Fibroblast of villous mesenchyme (primary cell): ENCODE measurements at places on chromosomes 5 and 9. TPM values are rescaled to one million over a fixed set of nuclear protein-coding genes. Genes with fewer than 3 reads are reported as not detected.

GRCh38 chr9:128992995-128993394 is 35.1 kb downstream of the SH3GLB2 start:
- peak; percentile 23 for DNase-seq

Gene IFNA13
- total RNA-seq: not detected in 2 replicates

DNA sequence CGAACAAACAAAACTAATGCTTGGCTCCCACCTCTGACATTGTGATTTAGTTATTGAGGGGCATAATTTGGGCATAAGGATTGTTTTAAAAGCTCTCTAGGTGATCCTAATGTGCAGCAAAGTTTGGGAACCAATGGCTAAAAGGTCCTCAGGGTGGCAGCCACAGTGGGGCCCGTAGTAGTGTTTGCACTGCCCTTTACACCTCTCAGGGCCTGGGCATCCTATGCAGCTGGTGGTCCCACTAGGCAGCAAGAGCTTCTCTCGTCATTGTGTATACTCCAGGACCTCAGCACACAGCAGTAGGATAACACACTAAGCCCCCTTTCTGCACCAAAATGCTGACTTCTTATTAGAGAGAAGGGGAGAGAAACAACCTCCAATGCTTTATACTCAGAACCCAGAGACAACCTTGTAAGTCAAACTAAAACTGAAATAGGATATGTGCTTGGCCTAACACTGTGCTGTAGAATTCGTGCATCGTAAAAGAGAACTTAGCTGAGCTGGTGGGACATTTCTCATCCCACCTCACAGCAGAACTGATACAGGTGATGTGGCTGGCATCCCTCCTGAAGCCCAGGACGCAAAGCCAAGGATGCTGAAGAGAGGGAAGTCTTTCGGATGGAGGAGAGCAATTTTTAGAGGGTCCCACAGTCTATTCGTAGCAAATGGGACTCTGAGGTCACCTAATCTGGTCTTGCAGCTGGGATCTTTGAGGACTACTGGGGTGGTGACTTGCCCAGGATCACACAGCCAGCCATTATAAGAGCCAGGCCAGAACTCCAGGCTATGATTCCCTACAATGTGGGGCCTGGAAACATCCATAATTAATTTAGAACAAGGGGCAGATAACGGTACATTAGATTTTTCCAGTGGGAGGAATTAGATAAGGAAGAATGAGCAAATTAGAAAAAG is 1.2 kb downstream of the GLRX start:
- no peak for DNase-seq

GRCh38 chr5:154519359-154519758 is 41.3 kb upstream of the HAND1 start:
- peak; percentile 9 for DNase-seq

DNA sequence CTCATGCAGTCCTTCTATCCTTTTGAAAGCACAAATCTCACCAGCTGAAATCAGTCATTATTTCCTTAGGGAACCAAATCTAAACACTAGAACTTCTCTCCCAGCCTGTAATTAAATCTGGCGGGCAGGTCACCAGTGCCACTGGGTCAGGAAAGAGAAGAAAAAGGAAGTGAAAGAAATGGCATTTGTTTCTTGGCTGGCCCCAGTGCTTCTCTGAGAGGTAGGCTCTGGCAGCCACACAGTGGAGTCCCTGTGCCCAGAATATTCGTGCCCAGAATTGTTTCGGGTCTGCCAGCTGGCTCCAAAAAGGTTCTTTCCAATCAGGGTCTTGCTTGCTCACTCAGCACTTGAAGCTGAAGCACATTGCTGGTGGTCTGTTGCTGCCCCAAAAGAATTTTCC is 133.9 kb upstream of the MTAP start:
- DNase-seq: no peak

Gene LPCAT1
- 35.8 and 57.4 TPM in 2 replicates for total RNA-seq

- peak; percentile 4 for DNase-seq
These were observed 7.1 kb upstream of the IFNA6 start for GRCh38 chr9:21357479-21358460.

GRCh38 chr5:2266641-2267240 is 384.0 kb upstream of the IRX4 start:
- DNase-seq: no peak

- DNase-seq: peak; percentile 5
These were observed 1504.6 kb upstream of the CDH9 start for GRCh38 chr5:28542987-28543386.

DNA sequence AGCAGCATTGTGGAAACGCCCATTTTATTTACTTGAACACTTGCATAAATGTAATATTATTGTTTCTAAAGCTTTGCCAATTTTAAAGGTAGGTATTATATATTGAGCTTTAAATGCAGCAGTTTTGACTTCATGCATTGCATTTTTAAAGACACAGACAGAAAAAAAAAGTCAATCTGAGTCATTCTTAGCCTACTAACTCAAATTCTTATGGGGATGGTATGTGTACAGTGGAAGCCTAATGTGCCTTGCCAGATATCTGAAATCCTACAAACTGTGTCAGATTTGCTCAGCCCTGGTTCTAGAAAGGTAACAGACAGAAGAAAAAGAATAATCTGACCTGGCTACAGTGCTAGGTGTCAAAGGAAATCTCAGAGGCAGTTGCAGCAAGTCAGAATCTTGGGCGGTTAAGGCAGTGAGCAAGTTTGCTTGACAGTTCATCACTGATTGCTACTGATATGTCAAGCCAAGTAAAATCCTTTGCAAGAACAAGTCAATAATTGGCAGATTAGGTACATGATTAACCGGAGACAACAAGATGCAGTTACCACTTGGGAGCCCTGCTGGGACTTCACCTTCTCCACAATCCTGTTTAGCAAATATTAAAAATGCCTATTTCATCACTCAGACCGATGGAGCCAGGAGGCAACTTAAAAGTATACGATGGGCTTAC is 224.8 kb upstream of the WWC1 start:
- no peak for DNase-seq

DNA sequence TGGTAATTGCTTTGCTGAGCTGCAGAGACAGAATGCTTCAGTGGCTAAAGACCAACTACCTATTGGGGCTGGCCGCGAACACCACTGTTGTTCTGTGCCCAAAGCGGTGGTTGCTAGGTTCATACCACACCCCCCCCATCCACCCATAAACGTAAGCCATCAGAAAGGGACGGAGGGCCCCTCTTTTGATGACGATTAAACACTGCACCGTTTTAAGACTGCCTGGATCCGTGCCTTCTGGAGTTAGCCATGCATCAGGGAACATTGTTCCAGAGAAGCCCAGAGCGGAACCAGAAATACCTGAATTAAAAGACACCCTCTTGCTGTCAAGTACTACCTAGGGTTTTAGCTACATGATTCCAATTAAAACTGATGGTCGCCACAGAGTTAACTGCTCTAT is 369.1 kb upstream of the DAP start:
- DNase-seq: no peak

- no peak for DNase-seq
These were observed 379.4 kb upstream of the SGCD start for GRCh38 chr5:155947394-155948062.

GRCh38 chr9:135494791-135495559 is 5.5 kb upstream of the MRPS2 start:
- no peak for DNase-seq

- DNase-seq: no peak
These were observed 499 bp downstream of the ALG2 start for GRCh38 chr9:99221266-99221620.

- peak; percentile 40 for DNase-seq
These were observed 51.1 kb downstream of the GCNT1 start for GRCh38 chr9:76510041-76510440.

Gene LECT2
- not detected in 2 replicates for total RNA-seq

GRCh38 chr5:72107131-72107900 is at the start of gene MAP1B:
Gene MAP1B, plus strand, starts transcription at chr5:72107475. Its CDS starts 57 bp downstream, at chr5:72107532.
- peak; percentile 60 for DNase-seq

GRCh38 chr9:36398745-36399144 is 1.3 kb downstream of the RNF38 start:
- peak; percentile 33 for DNase-seq

Gene ACOT12
- not detected in 2 replicates for total RNA-seq

Gene GMCL2
- not detected in 2 replicates for total RNA-seq

DNA sequence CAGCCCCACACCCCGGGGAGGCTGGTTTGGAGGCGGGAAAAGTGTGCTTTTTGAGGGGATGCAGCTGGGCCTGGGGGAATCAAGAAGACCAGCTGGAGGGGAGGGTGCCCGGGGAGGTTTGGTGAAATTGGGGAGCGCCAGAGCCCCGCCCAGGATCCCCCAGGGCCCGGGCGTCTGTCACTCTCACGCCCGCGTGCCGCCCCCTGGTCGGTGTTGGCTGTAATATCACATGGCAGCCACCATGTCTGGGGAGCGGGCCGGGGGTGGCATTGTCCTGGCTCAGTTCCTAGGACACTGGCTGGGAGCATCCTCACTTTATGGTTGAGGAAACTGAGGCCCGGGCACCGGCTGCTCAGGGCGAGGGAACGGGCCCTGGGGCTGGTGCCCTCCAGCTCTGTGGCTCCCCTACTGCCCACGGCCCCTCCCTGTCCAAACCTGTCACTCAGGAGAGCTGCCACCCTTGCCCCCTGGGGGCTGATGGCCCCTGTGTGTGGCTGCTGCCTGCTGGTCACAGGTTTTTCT is 27.5 kb downstream of the ASS1 start:
- DNase-seq: no peak

DNA sequence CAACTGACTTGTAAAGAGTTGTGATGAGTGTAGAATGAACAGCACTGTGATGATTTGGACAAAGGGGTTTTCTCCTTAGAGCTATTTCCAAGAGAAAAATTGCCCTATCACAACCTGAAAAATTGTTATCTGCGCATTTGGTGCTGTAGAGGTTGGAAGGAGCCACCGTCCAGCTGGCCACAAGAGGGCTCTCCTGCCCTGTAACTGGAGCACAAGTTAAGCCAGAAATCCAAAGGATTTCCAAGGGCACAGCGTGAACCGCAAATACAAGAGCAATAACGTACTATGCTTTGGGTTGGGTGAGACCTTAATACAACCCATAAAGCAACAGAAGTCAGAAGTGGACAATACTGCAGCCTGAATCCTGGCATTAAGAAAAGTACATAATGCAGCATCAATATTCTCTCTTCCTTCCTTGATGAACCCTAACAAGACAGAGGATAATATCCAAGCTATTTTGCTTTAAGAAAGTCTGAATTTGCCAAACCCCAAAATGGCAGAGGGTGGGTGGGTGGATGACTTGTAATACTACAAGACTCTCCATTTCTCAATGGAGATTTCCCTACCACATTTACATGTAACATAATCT is 56.8 kb upstream of the SMIM32 start:
- DNase-seq: peak; percentile 79

DNA sequence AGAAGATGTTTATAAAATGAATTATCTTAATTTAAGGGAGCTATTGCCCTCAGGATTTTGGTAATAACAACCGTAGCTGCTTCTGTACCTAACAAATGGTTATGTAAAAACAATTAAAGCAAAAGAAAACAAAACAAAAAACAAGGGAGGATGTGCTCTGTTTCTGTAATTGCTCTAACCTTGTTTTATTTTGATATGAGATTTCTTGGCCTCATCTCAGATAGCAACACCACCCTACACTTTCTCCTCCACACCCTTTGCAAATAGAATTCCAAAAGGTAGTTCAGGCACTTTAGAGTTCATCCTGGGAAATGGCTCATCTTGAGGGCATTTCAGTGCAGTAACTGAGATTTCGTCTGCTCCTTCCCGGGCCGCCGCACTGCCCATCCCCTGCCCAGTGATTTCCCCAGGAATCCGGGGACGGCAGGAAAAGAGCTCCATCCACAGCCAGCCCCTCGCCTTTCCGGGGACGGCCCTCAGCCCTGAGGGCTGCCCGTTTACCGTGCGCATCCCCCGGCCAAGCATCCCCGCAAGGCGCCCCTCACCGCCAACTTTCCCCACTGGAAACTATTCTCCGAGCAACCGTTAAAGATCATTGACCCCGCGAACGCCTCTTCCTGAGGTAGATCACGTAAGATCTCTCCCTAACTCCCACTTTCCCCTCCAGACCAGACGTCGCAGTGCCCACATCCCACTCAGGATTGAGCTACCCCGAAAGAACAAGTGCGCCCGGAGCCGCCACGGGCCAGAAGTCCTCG is 1.2 kb downstream of the FNBP1 start:
- peak; percentile 47 for DNase-seq

Gene WDR70
- total RNA-seq: 23.5 and 29.4 TPM in 2 replicates

Gene TMEM215
- total RNA-seq: not detected in 2 replicates

DNA sequence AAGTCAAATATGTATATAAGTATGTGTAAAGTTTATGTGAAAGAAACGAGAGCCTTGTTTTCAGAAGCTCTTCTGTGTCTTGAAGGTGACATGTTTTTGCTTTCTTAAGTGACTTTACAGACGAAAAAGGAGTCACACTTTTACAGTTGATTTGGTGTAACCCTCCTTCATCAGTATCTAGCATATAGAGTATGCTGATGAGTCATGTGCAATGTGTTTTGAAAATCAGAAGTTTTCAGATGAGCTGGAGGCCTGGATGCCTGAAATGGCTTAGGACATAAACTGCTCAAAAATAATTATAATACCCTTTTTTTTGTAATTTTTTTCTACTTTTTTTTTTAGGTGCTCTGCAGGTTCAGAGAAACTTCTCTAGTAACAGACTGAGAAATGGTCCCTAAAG is 209.5 kb downstream of the CD180 start:
- no peak for DNase-seq

- DNase-seq: peak; percentile 67
These were observed 5.0 kb downstream of the IL3 start for GRCh38 chr5:132065351-132065937.
